ENCODE measurements at places on chromosomes 2 and 18. TPM values are rescaled to one million over a fixed set of nuclear protein-coding genes. Genes with fewer than 3 reads are reported as not detected.

KCNK3 gene
- total RNA-seq, result not detected

CABYR gene
- total RNA-seq, result 6.7 TPM

BMP10 gene
- total RNA-seq, result not detected

NTSR2 gene
- total RNA-seq, result not detected

SULT1C3 gene
- not detected for total RNA-seq

FOXD4L1 gene
- not detected for total RNA-seq

ASTL gene
- total RNA-seq, result not detected

ERFE gene
- total RNA-seq, result 4.2 TPM

DNAJC5G gene
- total RNA-seq, result not detected

DARS1 gene
- 62.5 TPM for total RNA-seq

TXNDC2 gene
- not detected for total RNA-seq

UNC50 gene
- total RNA-seq, result 31.1 TPM

GAREM2 gene
- 0.45 TPM for total RNA-seq

FOXI3 gene
- not detected for total RNA-seq

TMEM237 gene
- total RNA-seq, result 29.3 TPM

CD302 gene
- total RNA-seq, result 5.0 TPM

CMPK2 gene
- total RNA-seq, result 0.30 TPM

ICA1L gene
- 3.1 TPM for total RNA-seq

GPAT2 gene
- total RNA-seq, result 2.5 TPM

CAPN13 gene
- total RNA-seq, result not detected

IL18R1 gene
- 1.3 TPM for total RNA-seq

RAMP1 gene
- 23.4 TPM for total RNA-seq

UGT1A8 gene
- not detected for total RNA-seq

NETO1 gene
- 0.74 TPM for total RNA-seq

ZNF892 gene
- total RNA-seq, result 2.8 TPM

KATNAL2 gene
- total RNA-seq, result 1.7 TPM

MEP1B gene
- not detected for total RNA-seq

L3MBTL4 gene
- under 0.01 TPM for total RNA-seq

NXPH2 gene
- not detected for total RNA-seq

CD207 gene
- total RNA-seq, result not detected

FBXO15 gene
- 0.34 TPM for total RNA-seq

TRIM43 gene
- total RNA-seq, result not detected

GTF2A1L gene
- 0.45 TPM for total RNA-seq

DHRS9 gene
- not detected for total RNA-seq

MSTN gene
- under 0.01 TPM for total RNA-seq

PROM2 gene
- 0.17 TPM for total RNA-seq

GAD1 gene
- total RNA-seq, result not detected

XRCC5 gene
- 233 TPM for total RNA-seq

IFT172 gene
- total RNA-seq, result 18.1 TPM

CYTIP gene
- not detected for total RNA-seq

UPP2 gene
- total RNA-seq, result not detected

ERICH2 gene
- total RNA-seq, result not detected

B3GNT7 gene
- total RNA-seq, result 0.50 TPM

AGXT gene
- not detected for total RNA-seq

SP9 gene
- total RNA-seq, result not detected

RFX8 gene
- total RNA-seq, result 4.2 TPM

ARPC2 gene
- total RNA-seq, result 337 TPM

SDC1 gene
- total RNA-seq, result 37.7 TPM

CDH7 gene
- total RNA-seq, result not detected

CGREF1 gene
- 1.5 TPM for total RNA-seq

ITGA6 gene
- total RNA-seq, result 38.4 TPM

TUBA3E gene
- not detected for total RNA-seq

KLHL41 gene
- total RNA-seq, result 0.34 TPM

Measured in bronchus fibroblast of lung (primary cell).